ENCODE measurements at places on chromosomes 16 and 17.

GRCh38 chr16:8047736-8048135, 542.6 kb downstream of the TMEM114 start:
- DNase-seq, result no peak

- no peak for DNase-seq
These were observed 47.5 kb downstream of the STAT3 start for GRCh38 chr17:42340691-42341127.

DNA sequence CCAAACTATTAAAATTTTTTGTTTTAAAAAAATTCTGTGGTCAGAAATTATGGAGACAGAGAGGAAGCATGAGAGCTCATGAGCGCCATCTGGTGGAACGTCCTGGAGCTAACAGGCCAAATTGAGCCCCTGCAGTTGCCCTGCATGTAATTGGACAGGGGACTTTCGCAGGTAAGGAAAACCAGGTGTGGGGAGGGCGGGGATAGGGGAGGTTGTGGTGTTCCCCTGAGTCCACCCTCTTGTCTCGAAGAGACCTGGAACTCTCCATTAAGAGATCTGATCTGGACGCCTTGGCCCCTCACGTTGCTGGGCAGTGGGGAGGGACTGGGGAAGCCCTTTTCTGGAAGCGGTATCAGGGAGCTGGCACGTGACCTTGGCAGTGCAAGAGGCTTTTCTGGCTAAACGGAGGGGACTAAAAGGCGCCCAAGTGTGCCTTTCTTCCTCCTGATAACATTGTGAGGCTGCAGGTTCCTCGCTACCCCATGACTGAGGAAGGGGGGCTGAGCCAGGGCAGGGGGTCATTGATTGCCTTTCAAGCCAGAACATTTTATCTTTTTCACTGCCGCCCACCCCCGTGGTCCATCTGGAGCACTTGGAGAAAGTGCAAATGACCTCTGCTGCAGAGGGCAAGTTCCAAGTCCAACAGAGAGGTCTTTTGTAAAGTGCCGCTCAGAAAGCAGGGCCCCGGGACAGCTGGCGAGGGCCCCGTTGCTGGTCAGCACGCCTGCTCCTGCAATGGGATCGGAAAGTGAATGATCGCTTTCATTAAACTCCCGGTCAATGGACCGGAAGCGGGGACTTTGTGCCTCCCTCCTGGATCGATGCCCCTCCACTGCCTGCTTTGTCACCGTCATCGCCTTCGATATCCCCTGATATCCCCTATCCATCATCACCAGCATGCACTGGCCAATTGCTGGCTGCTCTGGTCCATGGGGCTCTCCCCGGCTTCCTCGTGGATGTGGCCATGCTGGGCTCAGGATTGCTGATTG, 18.4 kb downstream of the PDILT start:
- no peak for DNase-seq

GRCh38 chr17:11638700-11639265, 40.5 kb downstream of the DNAH9 start:
- no peak for DNase-seq

GRCh38 chr17:32917842-32918241, 10.1 kb upstream of the TMEM98 start:
- no peak for DNase-seq

DNA sequence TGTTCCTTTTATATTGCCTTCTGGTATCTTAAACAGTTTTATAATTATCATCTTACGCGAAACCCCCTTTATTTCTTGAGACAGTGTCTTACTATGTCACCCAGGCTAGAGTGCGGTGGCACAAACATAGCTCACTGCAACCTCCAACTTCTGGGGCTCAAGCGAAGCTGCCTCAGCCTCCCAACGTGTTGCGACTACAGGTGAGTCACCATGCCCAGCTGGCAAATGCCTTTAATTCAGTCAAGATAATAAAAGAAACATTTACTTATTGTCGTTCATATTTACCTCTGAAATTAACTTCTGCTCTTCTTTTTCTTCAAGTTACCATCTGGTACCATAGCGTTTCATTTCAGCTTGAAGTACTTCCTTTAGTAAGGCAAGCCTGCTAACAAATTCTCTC, 43.9 kb downstream of the FBXL20 start:
- no peak for DNase-seq

GRCh38 chr17:74104921-74105320, 98.6 kb upstream of the RPL38 start:
- no peak for DNase-seq

GRCh38 chr16:75555213-75555706, 792 bp downstream of the TMEM231 start:
- DNase-seq, result no peak

DNA sequence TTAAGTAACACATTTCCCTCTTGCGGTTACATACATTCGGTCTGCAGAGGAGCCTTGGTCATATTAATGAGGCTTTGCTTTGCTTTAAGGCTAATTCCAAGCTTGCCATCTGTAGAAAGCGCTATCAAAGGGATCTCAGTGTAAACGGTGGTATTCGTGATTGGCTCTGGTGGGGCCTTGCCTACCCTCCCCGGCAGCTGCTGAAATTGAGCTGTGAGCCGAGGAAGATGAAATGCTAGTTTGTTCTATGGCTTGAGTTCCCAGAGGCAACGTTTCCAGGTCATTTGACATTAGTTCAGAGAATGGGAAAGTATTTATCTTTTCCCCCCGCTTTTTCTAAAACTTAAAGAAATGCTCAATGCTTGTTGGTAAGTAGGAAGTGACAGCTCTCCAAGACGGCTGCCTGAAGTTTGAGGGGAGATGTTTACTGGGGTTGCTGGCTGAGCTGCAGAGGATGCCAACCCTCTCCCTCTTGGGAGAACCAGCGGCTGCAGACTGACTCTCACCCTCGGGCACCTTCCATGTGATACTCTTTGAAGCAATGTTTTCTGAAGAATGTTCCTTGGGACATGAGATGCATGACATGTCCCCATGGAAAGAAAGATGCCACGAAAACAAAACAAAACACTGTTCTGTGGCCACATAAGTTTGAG, 458.7 kb upstream of the EEF2KMT start:
- DNase-seq, result no peak

- no peak for DNase-seq
These were observed 53.7 kb upstream of the RCVRN start for GRCh38 chr17:9958586-9959281.

- no peak for DNase-seq
These were observed 167.1 kb upstream of the ZFHX3 start for GRCh38 chr16:73214825-73215677.

- no peak for DNase-seq
These were observed 74.6 kb downstream of the AMFR start for GRCh38 chr16:56350491-56351405.

DNA sequence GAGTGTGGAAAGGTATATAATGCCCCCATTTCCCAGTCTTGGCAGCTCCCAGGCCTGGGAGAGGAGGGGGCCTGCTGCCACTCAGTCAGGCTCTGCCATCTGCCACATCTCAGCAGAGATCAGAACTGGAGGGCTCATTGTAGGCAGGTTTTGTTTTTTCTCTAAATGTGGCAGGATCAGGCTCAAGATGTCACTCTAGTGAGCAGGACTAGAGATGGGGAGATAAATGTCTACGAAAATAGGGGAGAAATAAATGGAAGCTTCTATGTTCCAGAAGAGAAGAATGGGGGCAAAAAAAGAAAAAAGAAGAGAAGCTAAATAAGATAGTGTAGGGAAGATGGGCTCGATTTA, 13.9 kb downstream of the NXPH3 start:
- DNase-seq, result no peak

DNA sequence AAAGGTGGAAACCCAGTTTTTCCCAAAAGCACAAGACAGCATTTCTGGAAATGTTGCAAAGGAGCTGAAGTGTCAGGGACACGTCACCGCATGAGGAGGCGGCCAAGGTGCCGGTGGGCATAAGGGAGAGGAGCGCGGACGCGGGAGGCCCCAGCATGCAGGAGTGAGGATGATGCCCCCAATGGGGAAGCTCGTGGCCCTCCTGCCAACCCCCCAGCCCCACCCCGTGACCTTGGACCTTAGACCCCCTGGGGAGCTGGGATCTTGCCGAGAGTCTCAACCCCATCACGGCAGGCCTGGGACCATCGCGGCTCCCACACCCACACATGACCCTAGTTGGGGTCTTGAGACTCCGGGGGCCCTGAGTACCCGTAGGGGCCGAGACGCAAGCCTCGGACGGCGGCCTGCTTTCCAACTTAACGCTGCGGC, 119.4 kb upstream of the METRNL start:
- DNase-seq, result no peak

- no peak for DNase-seq
These were observed 25.3 kb upstream of the MTMR4 start for GRCh38 chr17:58539698-58540097.

DNA sequence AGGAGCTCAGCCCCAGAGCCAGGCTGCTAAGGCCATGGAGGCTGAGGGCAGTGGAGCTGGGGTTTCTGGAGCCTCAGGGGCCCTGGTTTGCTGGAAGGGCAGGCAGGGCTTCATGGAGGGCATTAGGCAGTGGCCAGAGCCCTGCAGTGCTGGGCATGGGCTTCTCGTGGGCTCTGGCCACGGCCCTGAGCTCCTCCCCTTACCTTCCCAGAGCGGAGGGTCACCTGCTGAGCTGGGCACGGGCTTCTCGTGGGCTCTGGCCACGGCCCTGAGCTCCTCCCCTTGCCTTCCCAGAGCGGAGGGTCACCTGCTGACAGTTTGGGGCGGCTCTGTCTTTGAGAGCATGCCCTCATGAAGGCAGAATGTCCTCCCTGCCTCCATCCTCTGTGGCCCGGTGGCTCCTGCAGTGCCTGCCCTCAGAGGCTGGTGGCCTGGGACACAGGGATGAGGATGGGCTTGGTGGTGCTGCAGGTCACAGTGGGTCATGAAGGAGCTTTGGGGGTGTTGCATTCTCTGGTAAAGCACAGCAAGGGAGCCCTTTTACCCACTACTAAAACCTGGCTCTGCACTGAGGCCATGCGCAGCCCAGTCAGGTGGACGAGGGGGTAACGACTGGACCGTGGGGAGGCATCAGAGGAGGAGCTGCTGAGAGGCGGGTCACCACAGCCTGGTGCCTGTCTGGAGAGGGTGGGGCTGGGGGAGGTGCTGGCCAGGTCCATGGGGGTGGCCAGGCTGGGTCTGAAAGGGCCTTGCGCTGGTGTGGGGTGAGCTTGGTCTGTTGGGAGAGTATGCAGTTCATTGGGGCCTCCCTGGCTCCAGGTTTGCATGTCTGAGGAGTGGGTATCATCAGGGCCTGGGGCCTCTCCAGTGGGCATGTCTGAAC, 2.9 kb upstream of the RNPS1 start:
- DNase-seq, result no peak

- no peak for DNase-seq
These were observed 18.4 kb downstream of the GLP2R start for GRCh38 chr17:9844153-9844552.

GRCh38 chr16:31020536-31020935, 10.1 kb upstream of the STX1B start:
- no peak for DNase-seq

- DNase-seq, result no peak
These were observed 46.5 kb downstream of the ABAT start for GRCh38 chr16:8720967-8721308.

GRCh38 chr17:7045492-7046126, 1.7 kb upstream of the SLC16A11 start:
- no peak for DNase-seq

- DNase-seq, result no peak
These were observed 541 bp downstream of the RHBDF2 start for GRCh38 chr17:76500747-76501017.

- peak; percentile 2 for DNase-seq
These were observed 225.1 kb downstream of the SPECC1 start for GRCh38 chr17:20234276-20234675.

DNA sequence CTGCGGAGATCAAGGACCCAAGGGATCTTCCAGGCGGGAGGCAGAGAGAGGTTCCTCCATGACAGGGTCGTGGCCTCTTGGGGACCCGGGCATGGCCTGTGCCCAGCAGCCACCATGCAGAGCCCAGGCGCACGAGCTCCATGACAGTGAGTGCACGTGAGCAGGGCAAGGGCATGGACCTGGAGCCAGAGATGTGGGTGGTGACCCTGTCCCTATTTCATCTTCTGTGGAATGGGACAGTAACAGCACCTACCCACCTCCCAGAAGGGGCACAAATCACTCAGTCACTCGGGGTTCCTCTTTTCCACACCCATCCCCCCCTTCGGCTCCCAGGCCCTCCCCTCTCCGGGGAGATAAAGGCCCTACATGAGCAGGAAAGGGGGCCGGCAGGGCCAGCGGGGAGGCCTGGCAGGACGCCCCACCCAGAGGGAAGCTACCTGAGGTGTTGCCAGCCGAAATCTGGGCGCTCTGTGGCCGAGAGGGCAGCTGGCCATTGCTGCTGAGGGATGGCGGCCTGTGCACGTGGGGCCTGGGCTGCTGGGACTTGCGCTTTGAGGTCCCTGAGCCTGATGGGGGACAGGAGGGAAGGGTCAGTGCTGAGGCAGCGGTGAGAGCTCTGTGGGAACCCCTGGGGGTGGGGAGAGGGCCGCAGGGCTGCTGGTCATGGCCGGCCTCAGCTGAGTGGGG, 10.4 kb downstream of the UBALD2 start:
- no peak for DNase-seq

DNA sequence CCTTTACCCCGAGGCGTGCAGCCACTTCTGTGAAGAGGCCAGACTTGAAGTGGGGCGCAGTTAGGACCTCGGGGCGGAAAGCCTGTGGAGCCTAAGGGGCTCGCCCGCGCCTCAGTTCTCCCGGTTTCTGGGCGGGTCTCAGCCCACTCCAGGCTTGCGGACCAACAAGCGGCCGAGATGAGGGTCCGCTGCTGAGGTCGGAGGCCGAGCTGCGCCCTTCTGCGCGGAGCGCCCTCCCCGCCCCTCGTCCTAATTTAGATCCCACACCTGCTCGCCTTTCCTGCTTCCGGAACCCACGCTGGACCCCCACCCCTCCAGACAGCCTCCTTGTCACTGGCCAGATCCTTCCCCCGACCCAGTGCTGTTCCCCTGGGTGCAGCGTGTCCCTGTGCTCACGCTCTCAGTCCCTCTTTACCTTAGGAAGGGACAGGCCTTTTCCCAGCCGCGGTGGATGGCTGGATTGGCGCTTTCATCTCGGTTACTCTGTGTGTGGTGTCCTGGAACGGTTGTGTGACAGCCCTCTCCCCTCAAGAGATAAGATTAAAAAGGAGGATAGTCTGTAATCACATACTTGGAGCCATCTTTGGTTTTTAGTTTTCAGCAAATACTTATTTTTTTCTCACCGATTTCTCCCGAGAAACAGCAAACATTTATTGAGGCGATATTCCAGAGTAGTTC, 933 bp upstream of the ATXN7L3 start:
- DNase-seq, result no peak

GRCh38 chr17:37098910-37099664, 150.3 kb downstream of the AATF start:
- DNase-seq, result no peak

GRCh38 chr17:38899421-38899820, 26.0 kb upstream of the LASP1NB start:
- DNase-seq, result no peak
